Activated naive CD8-positive, alpha-beta T cell treated with anti-CD3 and anti-CD28 coated beads for 36 hours (primary cell): ENCODE measurements at places on chromosomes 12 and 14. TPM values are rescaled to one million over a fixed set of nuclear protein-coding genes. Genes with fewer than 3 reads are reported as not detected.

Gene GPRC5D
- not detected for total RNA-seq

Gene TAS2R46
- 0.39 TPM for total RNA-seq

Gene PRPH
- not detected for total RNA-seq

Gene HSPA2
- 2.0 TPM for total RNA-seq

Gene DYNLL1
- 214 TPM for total RNA-seq

Gene NPFF
- not detected for total RNA-seq

Gene PIWIL1
- not detected for total RNA-seq

Gene OTOGL
- not detected for total RNA-seq

Gene OAS2
- total RNA-seq: 122 TPM
